Brain microvascular endothelial cell (primary cell): ENCODE measurements at places on chromosomes 2 and 18.

DNA sequence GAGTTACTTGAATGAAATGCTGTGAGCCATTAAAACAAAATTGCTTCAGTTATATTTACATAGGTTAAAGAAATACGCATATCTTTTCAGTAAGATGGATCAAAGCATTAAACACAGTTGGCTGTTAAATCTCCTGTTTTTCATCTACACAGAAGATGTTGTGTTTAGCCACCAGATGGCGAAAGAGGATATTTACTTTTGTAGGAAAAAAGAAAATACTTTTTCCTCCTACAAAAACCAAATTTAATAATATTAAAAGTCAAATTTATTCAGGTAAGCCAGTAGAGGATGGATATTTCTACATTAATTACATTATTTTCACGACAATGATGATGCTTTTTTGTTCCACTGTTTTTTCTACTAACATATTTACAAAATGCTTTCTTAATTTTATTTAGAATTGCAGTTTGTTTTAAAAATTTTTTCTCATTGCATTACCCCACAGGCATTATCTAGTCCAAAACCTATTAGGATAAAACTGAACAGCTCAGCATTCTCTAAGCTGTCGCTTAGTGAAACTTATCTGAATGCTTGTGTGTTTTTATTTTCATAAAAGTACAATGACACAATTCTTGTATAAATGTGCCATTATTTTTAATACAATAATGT, 173.7 kb downstream of the ASXL3 start:
- DNase-seq = no peak

- DNase-seq = no peak
Observed at GRCh38 chr2:18803141-18803939, 214.0 kb upstream of the NT5C1B start.

DNA sequence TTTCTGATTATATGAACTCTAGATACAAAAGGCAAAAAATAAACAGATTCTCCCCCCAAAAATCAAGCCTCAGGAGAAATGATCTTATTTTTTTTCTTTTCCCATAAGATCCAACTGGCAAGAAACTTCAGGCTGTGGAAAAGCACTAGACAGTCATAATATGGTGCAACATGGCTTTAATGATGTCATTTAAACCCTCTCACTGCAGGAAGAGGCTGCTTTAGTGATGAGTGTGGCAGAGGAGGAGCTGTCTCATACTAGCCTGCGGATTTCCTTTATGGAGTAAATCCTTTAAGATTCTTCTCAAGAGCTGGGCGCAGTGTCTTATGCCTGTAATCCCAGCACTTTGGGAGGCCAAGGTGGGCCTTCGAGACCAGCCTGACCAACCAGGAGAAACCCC, 83.3 kb upstream of the CD28 start:
- peak; percentile 90 for DNase-seq

- no peak for DNase-seq
Observed at GRCh38 chr2:100193291-100193710, 50.9 kb upstream of the AFF3 start.

GRCh38 chr18:60413944-60414547, 41.5 kb upstream of the MC4R start:
- DNase-seq = no peak

GRCh38 chr2:7288484-7288883, 371.3 kb downstream of the RNF144A start:
- DNase-seq = no peak
